ENCODE measurements at places on chromosomes 1 and 21.

- no peak for DNase-seq
Observed at GRCh38 chr1:109659997-109660690, 4.2 kb downstream of the GSTM4 start.

DNA sequence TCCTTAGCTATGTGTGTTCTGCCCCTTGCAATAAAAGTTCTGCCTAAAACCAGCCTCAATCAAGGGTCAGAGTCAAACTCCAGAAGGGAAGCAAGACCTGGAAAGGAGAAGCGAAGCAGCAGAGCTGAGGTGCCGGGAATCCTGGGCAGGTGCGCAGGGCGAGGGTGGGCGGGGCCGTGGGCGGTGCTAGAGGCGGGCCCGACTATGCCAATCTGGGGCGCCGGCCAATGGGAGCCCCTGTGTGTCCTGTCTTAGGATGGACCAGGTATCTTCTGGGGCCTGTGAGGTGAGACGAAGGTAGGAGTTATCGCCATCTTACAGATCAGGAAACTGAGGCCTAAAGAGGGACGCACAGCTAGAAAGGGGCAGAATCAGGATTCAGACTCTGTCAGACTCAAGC is 120.3 kb downstream of the PTPRU start:
- DNase-seq: no peak

DNA sequence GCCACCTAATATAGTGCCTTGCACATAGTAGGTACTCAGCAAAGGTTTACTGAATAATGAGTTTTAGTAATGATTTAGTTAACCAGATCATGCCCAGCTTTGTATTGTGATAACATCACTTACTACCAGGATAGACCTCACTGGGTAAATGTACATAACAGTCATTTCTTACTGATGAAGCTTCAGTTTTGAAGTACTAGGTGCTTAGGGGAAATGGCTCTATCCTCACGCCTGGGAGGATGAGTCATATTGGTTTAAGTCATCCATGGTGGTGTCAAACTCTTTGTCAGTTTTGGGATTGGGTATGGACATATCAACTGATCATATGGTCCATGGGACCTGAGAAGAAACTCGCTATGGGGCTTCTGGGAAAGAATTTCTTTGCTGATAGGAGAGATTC is 90.6 kb upstream of the USP24 start:
- DNase-seq: no peak

DNA sequence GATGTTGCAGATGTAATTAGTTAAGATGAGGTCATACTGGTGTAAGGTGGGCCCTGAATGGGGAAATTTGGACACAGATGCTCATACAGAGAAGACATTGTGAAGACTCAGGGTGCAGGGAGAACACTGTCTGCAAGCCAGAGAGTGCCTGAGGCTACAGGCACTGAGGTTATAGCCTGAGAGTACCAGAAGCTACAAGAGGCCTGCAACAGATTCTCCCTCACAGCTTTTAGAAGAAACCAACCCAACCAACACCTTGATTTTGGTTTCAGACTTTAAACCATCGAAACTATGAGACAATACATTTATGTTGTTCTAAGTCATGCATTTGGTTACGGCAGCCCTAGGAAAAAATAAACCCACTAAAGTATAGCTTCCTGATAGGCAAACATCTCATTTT is 321.7 kb upstream of the USP25 start:
- DNase-seq: no peak

DNA sequence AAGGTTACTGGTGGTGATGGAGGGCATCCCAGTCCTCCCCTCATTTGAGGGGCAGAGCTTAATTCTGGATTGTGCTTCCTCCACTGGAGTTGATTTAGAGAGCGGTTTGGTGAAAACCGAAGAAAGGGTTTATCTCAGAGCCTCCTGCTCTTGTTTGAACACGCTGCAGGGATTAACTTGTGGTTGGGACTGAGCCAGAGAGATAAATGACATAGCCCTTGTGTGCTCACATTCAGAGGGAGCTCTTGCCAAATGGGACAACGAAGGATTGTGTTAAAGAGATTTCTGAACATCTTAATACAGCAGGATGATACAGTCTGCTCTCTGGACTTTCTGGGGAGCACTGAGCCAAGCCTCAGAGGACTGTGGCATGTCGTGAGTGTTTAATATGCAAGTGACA is 308.2 kb downstream of the DISC1 start:
- no peak for DNase-seq

GRCh38 chr1:183834568-183834967 is 29.6 kb downstream of the RGL1 start:
- DNase-seq: no peak

DNA sequence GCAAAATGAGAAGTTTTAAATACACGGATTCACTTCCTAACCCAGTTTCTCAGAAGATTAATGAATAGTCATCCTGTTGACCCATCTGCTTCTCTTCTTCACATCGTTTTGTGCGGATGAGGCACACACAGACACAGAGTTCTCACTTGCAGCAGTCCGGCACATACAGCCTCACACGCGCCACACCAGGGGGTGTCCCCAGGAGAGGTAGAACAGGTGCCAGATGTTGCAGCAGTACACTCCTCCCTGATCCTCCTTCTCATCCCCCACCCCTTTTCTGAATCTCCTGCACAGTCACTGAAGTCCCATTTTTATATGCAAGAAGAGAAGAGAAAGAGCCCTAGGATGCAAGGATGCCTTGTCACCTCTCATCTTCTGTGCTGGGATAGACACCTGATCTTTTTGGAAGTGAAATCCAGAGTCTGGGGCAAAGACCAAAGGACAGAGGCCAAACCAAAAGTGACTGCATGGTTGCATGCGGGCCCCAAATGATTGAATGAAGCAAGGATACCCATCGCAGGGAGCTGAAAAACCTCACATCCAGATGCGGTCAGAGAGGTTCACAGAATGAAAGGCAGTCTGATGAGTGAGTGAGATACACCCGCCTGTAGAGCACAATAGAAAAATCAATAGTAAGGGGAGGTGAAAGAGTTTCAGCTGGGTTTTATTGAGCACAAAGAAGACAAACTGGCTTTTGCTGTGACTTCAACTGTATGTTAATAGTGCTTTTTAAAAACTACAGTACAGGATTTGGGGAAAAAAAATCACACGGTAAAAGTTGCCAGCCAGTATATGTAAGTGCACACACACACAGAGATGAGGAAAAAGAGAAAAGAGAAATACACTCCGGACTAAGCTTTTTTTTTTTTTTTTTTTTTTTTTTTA is 28.9 kb downstream of the PBX1 start:
- no peak for DNase-seq

DNA sequence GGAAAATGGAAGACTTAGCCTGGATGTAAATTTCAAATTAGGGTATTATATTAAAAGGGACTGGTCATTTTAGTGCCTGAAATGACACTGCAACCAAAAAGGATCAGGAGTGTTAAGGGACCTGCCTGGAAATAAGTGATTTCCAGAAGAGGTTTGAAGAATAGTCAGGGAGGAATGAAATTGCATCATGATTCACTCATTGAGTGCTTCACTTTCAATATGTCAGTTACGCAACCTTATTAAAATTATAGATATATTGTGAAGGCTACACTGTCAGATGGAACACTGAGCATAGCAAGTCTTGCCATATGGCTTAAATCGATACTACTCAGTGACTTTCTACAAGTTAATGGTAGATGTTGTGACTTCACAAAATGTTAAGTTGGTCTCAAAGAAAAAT is 275.2 kb upstream of the DPYD start:
- no peak for DNase-seq

DNA sequence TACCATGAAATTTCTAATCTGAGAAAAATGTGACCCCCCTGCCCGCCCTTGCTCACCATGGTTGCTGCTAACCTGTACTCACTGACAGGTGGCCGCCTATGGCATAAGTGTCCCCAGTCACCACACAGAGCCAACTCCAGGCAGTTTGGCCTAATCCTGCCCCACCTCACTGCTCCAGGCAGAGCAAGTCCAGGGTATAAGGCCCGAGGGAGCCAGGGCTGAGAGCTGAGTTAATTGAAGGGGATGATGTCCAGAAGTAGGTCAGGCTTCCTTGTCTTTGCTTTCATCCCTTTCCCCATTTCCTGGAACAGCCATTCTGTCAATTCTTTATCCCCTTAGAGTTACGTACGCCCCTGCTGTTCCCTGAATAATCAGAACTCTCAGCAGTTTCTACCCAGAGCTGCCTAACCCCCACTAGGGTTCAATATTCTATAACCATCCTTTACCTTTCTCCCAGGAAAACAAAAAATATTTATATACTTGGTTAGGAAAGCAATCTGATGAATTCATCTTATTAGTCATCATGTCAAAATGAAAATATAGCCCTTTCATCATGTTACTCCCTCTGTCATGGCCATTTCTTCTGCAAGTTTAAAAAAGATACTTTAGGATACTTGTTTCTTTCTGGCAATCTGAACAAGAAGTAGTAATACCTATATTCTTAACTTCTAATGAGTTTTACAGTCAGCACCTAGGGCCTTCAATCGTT is 29.4 kb upstream of the CD101 start:
- DNase-seq: no peak

DNA sequence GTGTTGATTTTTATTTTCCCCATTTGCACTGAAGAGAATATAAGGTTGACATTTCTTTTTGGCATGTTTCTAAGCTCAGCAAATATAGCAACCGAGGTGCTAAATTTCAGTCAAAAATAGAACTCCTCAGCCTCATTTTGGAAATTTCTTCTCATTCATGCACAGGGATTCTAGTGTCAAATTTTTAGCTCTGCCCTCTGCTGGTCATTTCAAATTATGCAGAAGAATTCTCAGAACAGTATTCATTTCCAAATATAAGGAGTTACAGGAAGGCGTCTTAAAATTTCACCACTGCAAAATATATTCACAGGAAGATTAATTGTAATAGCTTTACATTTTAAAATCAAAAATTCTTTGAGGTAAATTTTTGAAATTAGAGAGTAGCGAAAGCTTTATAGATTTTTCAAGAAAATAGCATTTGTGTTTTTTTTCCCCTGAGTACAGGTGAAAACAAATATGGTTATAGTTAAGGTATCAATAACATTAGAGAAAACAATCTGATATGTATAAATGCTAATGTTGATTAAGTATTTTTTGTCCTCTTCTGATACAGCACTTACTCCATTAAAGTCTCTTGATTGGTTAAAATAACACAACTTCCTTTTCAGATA is 57.9 kb downstream of the FMN2 start:
- peak; percentile 23 for DNase-seq

- no peak for DNase-seq
Observed at GRCh38 chr1:91406773-91407389, 2.2 kb upstream of the HFM1 start.

DNA sequence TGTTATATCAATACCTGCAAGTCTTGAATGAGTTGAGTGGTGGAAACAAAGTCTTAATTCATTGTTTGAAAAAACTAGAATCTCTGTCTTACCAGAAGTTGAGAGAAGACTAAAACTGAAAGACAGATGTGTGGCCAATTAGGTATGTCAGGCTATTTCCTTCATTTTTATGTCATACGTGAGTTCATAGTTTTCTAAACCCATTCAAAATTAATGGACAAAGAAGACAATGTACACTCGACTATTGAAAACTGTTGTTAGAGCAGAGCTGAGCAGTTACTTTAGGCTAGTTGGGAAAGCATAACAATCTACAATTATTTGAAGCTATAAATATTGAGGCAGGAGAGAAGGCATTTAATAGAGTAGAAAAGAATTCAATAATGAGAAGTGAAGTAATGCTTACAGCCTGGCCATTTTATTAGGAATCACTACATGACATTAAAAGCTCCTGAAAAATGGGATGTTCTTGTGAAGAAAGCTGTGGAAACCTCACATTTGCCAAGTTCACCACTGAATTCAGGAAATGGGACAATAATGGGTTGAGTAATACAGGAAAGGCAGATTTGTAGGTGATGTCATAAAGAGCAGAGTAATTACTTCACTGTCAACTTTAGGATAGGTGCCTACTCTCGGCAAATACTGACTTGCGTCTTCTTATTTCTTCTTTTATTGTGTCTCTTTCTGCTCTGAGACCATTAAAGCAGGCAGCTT is 204.4 kb downstream of the PLA2G4A start:
- DNase-seq: no peak

DNA sequence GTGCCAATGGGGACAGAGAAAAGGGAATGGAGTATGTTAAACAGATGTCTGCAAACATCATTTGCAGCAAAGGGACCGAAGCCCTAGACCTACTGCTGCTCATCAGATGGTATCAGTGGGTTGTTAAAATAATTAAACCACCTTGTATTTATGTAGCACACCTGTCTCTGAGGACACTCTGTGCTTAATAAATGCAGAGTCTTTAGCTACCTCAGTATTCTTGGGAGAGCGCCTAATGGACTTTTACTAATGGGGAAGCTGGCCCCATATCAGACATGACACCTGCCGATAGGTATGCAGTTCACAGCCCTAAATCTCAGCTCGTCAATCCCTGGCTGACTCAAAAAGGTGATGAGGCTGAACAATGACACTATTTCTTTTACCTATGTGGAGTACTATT is 54.4 kb downstream of the SYT6 start:
- no peak for DNase-seq

GRCh38 chr1:42931108-42931539 is 27.5 kb downstream of the SLC2A1 start:
- DNase-seq: peak; percentile 27

- DNase-seq: no peak
Observed at GRCh38 chr1:157916887-157917570, 75.4 kb upstream of the CD5L start.

DNA sequence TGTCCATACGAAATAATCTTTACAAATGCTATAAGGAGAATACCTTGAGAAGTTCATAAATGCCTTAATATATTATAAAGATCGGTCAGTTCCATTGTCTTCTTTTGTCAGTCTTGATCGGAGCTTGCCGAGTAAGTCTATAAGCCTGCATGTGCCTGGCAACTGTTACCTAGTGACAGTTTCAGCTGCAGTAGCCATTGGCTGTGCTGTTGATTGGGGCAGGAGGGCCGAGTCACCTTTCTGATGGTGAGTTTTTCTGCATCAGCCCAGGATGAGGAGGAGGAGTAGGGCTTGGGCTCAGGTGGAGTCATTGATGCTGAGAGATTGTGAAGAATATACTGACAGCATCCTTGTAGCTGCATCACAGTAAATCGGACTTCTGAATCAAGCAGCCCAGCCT is 1.9 kb upstream of the GPR52 start:
- DNase-seq: peak; percentile 1

GRCh38 chr1:87765681-87766070 is 437.0 kb downstream of the LMO4 start:
- DNase-seq: no peak

GRCh38 chr1:33436557-33437285 is 5.8 kb upstream of the PHC2 start:
- no peak for DNase-seq

DNA sequence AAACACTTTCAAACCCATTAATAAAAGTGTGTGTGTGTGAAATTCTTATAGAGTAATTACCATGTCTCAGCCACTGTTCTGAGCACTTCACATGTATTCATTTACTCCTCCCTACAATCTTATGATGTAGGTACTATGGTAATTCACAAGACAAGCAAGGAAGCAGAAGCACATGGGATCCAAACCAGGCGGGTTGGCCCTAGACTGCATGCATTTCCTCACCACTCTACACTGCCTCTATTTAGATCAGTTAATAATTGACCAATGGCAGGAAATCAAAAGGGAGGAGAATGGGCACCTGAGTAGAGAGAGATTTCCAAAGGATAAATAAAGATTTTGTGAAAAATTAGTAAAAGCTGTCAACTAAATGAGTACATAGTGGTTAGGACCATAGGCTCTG is 15.7 kb downstream of the MAP3K21 start:
- DNase-seq: no peak
